ENCODE measurements at places on chromosomes 13 and 19. TPM values are rescaled to one million over a fixed set of nuclear protein-coding genes. Genes with fewer than 3 reads are reported as not detected.

ZNF44 gene
- 2.9 TPM for polyA plus RNA-seq

TMEM255B gene
- polyA plus RNA-seq, result 1.9 TPM

TIMM50 gene
- 86.1 TPM for polyA plus RNA-seq

STAP2 gene
- 5.6 TPM for polyA plus RNA-seq

RAP2A gene
- 8.3 TPM for polyA plus RNA-seq

ZNF729 gene
- not detected for polyA plus RNA-seq

KLK15 gene
- polyA plus RNA-seq, result not detected

GNA15 gene
- polyA plus RNA-seq, result not detected

PSG2 gene
- polyA plus RNA-seq, result 4.6 TPM

CALR3 gene
- not detected for polyA plus RNA-seq

All from BJ (cell line).